Activated naive CD4-positive, alpha-beta T cell treated with anti-CD3 and anti-CD28 coated beads for 36 hours (primary cell): ENCODE measurements at places on chromosomes 2 and 18. TPM values are rescaled to one million over a fixed set of nuclear protein-coding genes. Genes with fewer than 3 reads are reported as not detected.

MTCL1 gene
- 0.31 TPM for total RNA-seq

DSEL gene
- total RNA-seq, result 0.10 TPM

SH3YL1 gene
- total RNA-seq, result 17.1 TPM

ADAM23 gene
- total RNA-seq, result 0.10 TPM

GRCh38 chr2:181828122-181828705 lies 63.3 kb upstream of the ITPRID2 start:
- DNase-seq, result no peak

DNA sequence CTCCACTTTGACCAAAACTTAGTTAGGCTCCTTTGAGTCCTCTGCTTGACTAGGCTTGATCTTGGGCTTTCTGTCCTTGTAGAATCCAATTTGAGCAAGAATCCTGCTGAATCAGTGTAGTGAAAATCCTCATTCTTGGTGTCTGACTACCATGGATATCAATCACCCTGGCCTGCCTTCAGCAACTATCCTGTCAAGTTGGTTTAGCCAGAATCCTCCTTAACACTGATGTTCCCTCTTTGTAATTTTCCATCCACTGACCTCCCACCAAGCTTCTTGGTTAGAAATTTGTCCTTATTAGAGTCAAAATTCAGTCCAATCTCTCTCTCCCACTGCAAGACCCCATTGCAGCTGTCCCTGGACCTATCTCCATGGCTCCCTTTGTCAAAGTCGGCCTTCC lies 494 bp upstream of the RBM45 start:
- no peak for DNase-seq

DNA sequence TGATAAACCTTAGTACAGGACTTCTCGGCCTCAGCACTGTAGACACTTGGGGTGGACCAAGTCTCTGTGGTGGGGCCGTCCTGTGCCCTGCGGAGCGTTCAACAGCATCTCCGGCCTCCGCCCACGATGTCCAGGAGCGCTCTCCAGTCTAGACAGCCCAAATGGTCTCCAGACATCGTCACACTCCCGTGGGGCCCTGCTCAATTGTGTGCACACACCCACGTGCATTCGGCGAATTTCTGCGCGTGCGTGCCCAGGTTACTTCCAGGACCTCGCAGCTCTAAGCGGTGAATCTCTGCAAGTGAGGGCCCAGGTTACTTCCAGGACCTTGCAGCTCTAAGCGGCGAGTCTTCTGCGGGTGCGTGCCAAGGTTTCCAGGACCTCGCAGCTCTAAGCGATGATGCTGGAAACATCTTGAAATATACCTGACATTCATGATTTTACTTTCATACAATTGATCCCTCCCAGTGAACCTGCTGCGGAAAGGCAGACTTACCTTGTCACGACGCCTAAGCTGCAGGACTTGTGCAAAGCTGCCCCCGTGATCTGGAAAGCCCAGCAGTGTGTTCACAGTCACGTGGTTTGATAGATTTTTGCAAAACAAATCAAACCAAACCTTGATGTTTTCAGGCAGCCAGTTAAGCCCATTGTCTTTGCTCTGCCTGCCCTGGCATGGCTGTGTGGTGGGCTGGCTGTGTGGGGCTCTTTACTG lies 16.1 kb upstream of the OTOS start:
- no peak for DNase-seq

GRCh38 chr2:67075530-67076238 lies 321.4 kb upstream of the ETAA1 start:
- DNase-seq, result no peak

- no peak for DNase-seq
Observed at GRCh38 chr2:222710736-222711135, 39.3 kb downstream of the MOGAT1 start.

DNA sequence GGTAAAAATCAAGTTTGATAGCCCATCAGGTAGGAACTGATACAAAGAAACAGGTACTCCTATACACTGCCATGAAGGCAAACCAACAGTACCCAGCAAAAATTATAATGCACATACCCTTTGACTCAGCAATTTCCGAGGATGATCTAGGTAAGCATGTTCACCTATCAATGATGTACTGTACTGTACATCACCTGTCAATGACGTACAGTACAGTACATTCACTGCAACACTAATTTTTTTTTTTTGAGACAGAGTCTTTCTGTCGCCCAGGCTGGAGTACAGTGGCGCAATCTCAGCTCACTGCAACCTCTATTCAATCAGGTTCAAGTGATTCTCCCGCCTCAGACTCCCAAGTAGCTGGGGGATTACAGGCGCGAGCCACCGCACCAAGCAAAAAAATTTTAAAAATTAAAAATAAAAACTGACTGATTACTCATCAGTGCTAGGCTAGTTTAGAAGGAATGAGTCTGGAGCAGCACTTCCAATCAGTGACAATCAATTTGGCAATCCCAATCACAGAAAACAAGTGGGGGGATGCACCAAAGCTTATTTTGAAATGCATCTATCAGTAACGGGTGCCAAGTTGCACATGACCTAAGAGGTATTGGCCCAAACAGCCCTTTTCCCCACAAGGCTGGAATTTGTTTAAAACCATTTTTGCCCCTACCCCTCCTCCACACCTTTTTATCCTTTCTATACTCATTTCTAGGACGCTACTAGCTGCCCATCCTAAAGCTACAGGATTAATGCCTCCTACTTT lies 8.2 kb downstream of the SRSF7 start:
- DNase-seq, result no peak

- DNase-seq, result no peak
Observed at GRCh38 chr2:36704475-36705150, 8.1 kb downstream of the VIT start.

GRCh38 chr2:68832233-68832869 lies 38.8 kb downstream of the BMP10 start:
- peak; percentile 62 for DNase-seq

DNA sequence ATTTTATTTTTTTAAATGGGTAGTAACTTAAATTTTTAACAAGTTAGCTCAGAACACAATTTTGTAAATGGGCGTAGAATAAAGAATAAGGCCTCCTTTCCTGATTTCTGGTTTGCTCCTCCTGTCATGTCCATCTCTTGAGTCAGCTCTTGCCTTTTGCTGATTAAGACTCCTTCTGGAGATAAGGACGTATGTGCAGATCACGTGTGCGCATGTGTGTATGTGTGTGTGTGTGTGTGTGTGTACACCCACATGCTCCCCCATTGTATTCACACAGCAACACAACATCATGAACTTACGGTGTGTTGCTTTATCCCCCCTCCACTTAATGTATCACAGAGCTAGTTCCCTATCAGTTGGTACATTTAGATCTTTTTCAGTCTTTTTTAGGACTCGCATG lies 182.9 kb downstream of the PRKCE start:
- DNase-seq, result no peak

DNA sequence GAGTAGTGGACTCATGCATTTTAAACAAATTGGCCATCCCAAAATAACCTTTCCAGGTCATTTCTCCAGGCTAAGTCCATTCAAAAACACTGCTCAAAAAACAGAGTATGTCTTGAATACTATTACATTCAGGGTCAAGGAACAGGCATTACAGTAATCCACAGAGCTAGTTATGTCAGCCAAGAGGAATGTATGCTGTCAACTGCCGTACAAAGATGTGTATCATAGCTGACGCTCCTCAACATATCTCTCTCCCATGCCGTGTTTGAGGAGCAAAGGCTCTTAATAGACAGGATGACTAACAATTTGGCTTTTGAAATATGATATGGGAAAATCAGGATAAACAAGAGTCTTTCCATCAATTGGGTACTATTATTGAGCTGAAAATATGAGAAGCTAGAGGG lies 68.8 kb upstream of the KCTD1 start:
- no peak for DNase-seq
